ENCODE measurements at places on chromosomes 1 and 21.

DNA sequence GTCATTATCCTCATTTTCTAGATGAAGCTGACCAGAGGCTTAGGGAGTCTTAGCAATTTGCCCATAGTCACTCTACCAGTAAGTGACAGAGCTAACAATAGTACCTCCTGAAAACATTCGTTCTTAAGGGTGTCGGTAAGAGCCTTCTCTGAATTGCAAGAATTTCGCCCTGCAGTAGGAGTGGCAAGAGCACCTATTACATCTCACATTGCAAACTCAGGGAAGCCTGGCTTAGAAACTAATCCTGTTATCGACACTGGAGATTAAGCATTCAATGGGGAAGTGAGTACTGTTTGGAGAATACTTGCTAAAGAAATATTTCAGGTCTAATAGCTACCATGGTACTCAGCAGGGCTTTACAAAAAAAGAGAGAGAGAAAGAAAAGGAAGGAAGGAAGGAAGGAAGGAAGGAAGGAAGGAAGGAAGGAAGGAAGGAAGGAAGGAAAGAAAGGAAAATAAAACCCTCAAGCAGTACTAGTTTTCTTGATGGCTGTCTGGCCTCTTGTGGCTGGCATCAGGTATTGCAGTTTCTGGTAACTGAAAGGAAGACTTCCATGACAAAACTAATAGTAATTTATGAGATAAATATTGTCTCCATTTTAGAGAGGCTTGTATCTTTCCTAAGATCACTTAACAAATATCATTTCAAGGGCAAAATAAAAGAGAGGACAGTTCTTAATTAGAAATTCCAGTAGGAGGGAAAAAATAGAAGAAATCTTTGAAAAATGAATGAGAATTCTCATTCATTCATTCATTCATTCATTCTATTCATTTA, 10.4 kb downstream of the C1orf226 start:
- peak; percentile 57 for DNase-seq

GRCh38 chr1:30824736-30825429, 67.3 kb upstream of the LAPTM5 start:
- peak; percentile 94 for DNase-seq

GRCh38 chr1:224880593-224881307, 48.7 kb upstream of the DNAH14 start:
- DNase-seq: no peak

- DNase-seq: no peak
Measured at GRCh38 chr1:67431156-67431765, 1.1 kb upstream of the SERBP1 start.

DNA sequence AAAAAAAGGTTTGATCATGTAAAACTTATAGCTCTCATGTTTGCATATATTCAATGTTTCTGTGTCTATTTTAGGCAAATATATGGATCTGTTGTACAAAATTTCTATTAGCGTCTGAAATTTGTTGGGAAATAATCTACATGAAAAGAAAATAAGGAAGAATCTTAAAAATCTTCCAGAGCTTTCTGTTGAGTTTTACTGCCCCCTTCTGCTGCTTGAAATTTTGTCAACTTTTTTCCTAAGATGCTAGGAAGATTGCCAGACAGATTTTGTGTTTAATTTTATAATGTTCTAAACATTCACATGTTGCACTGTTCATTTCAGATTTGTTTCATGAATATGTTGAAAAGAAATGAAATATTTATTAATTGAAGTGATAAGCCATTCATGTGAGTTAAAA, 2.5 kb upstream of the PTGS2 start:
- DNase-seq: no peak

- no peak for DNase-seq
Measured at GRCh38 chr1:115214098-115214497, 124.0 kb downstream of the NGF start.

- DNase-seq: peak; percentile 22
Measured at GRCh38 chr1:92419642-92420041, 67.1 kb downstream of the GFI1 start.

DNA sequence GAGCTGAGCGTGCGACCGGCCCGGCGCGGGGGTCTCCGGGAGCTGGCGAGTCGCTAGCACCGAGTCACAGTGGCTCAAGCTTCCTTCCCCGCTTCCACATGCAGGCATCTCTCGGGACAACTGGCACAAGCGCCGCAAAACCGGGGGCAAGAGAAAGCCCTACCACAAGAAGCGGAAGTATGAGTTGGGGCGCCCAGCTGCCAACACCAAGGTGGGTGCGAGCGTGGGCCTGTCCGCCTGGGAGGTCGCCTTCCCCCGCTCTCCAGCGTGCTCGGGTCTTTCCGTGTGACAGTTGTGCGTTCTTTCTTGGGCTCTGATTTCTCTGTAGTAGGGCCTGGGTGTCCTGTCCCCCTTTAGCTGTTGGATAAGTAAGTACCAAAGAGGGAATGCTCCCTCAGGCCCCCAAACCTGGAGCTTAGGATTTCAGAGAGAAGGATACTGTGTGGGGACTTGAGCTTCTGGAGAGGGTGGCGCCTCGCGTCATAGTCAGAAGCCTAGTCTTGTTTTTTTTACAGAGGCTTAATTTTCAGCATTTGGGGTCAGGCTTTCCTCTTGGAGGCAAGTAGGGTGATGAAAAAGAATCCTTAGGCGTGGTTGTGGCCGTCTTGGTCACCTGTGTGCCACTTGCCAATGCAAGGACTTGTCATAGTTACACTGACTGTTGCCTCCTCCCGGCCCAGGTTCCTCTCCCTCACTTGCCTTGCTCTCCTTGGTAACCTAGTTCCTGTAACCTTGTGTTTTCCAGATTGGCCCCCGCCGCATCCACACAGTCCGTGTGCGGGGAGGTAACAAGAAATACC, 790 bp downstream of the RPS8 start:
- DNase-seq: no peak

GRCh38 chr1:204692325-204692840, 6.8 kb upstream of the LRRN2 start:
- no peak for DNase-seq

DNA sequence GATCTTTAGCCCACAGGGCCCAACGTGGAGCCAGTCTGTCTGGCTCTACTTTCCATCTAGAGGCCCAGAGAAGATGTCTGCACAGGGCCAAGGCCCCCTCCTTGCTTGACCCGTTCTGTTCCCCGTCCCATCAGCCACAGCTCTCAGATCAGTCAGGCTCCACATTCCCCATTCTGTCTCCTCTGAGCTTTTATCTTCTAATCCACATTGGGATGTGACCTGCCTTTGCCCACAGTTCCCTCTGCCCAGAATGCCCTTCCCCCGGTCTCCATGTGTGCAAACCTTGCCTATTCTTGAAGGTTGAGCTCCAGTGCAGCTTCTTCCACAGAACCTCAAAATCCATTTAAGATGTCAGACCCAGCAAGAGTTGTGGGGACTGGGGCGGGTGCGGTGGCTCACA, 53.3 kb upstream of the WASF2 start:
- DNase-seq: no peak

GRCh38 chr21:34980423-34981115, 68.5 kb downstream of the RUNX1 start:
- no peak for DNase-seq

GRCh38 chr1:41108696-41109275, 87.3 kb upstream of the SLFNL1 start:
- DNase-seq: no peak

GRCh38 chr1:49651136-49651535, 372.6 kb downstream of the AGBL4 start:
- no peak for DNase-seq

GRCh38 chr1:112956544-112957132, 642 bp upstream of the SLC16A1 start:
- DNase-seq: peak; percentile 44

GRCh38 chr1:96365596-96366390, 355.8 kb upstream of the PTBP2 start:
- DNase-seq: no peak

- DNase-seq: no peak
Measured at GRCh38 chr1:16155537-16156410, at the start of gene EPHA2. EPHA2 (minus strand) TSS chr1:16156069; CDS start chr1:16155932, 137 bp downstream.

GRCh38 chr1:34190692-34191091, 14.0 kb downstream of the C1orf94 start:
- DNase-seq: no peak

DNA sequence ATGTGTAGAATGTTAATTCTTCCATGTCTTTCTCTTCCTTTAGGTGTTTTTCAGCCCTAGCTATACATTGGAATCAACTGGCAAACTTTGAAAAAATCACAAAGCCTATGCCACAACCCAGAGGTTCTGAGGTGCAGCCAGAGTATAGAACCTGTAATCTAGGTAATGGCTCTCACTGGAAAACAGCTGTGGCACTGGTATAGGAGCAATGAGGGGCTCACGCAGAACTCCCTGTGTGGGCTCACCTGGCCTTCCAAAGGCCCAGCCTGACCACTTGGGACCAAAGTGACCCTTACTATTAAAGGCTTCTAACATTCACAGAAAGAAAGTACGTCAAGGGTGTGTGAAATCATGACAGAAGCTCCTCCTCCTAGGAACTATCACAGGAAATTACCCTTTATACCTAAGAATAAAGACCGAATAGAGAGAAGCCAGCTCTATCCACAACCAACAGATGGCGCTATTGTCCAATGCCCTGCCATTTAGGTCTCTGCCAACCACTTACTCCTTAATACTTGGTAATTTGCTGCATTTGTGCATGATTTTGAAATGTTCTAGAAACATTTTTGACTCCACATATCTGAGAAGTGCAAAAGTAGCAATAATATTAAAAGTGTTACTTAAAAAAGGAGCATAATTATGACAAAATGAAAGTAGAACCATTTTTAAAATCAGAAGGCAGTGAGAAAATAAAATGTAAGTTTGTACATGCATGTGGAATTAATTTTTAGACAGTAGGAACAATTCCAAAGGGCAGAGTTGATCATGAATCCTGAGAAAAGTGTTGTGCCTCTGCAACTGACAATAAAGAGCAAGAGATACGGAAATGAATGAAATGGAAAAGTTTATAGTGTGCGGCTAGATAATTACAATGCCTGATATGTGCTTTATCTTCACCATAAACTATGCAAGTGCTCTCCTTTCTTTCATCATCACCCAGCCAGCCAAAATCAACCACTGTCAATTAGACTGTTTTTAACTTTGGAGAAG, 93.1 kb upstream of the HAO2 start:
- peak; percentile 34 for DNase-seq

DNA sequence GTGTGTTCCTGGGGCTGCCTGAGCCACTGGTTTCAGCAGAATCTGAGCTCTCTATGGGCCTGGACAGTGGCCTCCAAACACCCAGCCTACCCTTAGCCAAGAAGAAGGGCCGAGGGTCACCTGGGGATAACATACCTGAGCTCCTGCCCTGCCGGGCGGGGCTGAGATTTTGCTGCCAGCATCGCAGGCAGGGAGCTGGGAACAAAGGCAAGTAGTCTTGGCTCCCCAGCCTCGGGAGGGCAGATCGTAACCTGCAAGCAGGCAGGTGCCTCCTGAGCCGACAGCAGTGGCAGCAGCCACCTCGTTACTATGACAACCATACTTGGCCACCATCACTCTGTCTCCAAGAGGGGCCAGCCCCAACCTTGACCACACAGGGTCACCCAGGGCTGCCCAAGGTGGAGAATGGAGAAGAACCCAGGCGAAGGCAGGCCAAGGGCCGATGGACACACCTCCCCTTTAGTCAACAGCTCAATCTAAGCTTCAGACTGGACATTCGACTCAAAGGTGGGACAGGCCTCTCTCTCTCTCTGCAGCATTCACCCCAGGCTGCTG, 54.6 kb downstream of the TOMM20 start:
- peak; percentile 68 for DNase-seq

DNA sequence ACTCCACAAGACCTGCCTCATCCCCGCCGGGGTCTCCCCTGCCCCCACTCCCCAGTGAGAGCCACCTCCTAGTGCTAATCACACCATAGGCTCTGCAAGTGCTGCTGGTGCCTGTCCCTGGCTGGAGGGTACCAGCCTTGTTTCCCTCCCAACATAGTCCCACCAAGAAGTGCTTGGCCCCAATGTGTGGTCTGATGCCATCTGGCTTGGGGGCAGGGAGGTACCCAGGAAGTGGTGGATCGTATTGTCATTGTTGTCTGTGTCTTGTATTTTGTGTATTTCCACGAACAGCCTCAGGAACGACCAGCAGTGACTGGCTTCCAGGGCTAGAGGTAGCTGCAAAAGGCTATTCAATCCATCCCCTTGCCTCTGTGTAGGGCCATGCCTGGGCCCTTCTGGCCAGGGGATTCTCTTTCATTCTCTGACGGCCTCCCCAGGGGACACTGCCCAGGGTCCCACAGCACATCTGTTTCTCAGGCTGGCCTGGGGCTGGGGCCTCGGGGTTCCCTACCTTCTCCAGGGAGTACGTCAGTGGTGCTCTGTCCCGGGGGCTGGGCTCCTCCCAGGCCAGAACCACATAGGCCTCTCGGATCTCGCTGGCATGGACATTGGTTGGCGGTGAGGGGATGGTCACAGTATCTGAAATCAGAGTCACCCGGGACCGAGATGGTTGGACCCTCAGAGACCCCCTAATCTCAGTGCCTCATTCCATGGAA, 22.8 kb downstream of the MYOM3 start:
- no peak for DNase-seq

GRCh38 chr1:182003025-182003725, 58.3 kb downstream of the ZNF648 start:
- DNase-seq: no peak

- DNase-seq: no peak
Measured at GRCh38 chr1:8717148-8717547, 100.3 kb downstream of the RERE start.

DNA sequence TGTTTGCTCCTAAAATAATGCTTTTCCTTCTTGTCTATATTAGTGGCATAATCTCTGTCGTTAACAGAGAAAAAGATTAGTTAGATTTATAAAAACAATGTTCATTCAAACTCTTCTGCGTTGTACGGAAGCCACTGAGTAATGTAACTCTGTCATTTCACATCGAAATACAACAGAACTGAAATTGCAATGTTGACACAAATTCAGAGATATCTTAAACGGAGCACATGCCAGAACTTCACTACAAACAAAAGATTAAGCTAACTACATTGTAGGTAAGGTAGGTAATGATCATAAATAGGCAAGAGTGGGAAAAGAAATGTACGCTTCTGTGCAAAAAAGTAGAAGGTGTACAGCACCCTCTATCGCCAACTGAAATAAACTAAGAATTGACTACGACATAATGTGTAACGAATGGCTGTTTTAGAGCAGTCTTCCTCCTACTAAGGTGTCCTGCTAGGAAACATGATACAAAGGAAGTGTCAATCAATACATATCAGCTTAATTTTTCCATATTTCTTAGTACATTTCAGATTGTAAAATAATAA, 56.6 kb downstream of the PCNX2 start:
- no peak for DNase-seq

DNA sequence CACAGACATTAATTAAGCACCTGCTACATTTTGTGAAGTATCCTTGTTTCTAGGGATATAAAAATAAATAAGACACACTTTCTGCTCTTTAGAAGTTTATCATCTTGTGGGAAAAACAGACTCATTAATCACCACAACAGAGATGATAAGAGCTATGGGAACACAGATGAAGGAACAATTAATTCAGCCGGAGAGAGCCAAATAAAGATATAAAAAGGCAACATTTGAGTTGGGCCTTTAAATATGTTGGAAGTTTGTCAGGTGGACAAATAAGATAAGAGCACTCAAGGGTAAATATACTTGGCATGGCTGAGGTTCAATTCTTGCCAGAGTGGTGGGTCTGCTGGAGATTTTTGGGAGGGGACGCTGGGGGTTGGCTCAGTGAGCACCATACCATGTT, 34.2 kb upstream of the VTCN1 start:
- peak; percentile 80 for DNase-seq
